ENCODE measurements at places on chromosomes 11 and 22.

DNA sequence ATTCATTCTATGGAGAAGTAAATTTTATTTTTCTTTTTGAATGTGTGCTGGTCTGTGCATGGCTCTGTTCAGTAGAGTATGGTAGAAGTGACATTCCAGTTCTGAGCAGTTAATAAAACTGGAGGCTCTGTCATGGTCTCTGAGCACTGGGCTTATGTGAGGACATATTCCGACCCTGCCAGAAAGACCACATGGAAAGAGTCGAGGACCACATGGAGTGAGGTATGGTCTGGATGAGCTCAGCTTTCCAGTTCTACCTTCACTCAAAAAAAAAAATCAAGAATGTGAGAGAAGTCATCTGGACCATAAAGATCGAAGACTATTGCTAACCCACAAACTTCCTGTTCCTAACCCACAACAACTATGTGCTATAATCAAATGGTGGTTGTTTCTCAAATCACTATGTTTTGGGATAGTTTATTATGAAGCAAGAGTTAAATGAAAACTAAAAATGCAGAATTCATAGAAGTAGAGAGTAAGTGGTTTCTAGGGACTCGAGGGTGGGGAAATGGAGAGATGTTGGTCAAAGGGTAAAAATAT is 534.2 kb upstream of the ANO5 start:
- no peak for DNase-seq

DNA sequence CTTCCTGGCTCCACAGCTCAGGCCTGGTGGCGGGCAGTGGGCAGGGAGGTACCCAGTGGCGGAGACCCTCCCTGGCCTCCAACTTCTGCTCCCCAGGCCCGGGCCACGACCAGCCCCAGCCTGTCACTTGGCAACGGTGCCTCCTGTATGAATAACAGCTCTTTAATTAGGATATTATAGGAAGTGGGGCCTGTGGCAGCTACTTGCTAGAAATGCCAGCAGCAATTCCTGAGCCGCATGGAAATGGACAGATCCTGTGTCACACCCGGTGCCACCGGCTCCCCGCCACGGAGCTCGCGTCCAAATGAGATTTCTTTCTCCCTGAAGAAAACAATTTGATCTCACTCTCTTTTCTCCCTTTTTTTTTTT is 104.5 kb downstream of the CHST1 start:
- no peak for DNase-seq

DNA sequence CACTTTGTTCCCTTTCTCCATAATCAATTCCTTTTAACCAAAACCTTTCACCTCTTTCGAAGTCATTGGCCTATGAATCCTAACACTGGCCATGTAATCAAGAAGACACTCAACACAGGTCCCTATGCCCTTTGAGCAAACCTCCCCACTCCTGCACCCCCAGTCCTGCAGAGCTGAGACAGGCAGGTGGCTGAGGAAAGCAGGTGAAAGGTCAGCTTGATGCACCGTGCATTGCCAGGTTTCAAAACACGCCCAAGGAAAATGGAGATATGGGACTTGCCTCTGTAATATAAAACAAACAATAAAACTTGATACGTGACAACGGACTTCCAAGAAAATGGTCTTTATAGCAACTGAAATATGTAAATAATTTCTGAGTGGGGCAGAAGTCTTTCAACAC is 10.6 kb downstream of the CPT1A start:
- peak; percentile 91 for DNase-seq

GRCh38 chr22:41913040-41913719 is 1.7 kb downstream of the SHISA8 start:
- no peak for DNase-seq

GRCh38 chr11:64553554-64554201 is 37.3 kb upstream of the SLC22A12 start:
- DNase-seq: peak; percentile 60

DNA sequence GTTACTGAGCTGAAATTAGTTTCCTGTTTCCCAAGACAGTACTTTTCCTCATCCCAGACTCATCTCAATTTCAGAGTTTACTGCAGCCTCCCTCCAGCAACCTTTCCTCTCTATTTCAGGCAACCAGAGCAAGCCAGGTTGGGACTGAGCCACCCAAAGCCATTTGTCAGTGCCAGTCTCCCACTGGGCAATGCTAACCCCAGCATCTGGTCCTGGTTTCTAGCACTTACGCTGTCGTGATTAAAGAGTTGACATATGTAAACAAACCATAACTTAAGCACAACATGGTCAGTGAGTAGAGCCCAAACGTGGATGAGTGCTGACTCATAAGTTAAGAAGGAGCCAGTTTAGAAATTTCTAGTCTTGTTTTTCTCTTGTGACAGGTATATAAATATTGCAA is 119.6 kb upstream of the BLID start:
- no peak for DNase-seq

DNA sequence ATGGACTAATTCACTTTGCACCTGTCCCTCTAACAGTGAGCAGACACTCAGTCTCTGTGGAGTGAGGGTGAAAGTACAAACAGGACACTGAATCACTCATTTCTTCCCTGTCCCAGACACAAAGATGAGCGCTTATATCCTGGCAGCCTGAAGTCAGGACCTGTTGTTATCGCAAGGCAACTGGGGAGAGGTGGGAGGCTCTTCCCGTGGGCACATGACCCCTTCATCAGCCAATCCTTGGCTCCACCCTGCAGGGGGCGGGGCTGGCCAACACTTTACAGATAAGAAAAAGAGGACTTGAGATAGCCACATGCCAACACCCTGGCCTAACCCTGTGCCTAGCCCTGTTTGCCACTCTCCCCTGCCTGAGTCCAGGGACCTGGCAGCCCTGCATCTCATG is 29.5 kb upstream of the TESMIN start:
- peak; percentile 47 for DNase-seq

GRCh38 chr11:72443016-72443415 is 8.7 kb upstream of the CLPB start:
- no peak for DNase-seq

DNA sequence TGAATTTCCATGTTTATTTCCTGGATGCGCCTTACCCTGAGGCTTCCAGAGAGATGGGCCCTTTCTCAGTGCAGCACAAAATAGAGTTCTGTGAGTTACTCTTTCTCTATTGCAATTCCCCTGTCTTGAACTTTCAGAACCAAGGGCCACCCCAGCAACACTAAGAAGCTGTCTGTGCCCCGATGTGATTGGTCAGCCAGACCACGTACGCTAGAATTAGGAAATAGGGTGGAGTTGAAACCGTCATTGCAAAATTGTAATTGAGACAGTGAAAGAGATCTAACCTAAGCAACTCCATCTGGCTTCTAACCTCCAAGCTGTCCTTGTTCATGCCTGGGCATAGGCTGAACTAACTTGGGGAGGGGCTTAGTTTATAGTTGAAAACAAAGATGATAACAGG is 981.3 kb downstream of the OPCML start:
- DNase-seq: no peak

- DNase-seq: no peak
Observed at GRCh38 chr11:76577226-76577920, 93.2 kb downstream of the LRRC32 start.

DNA sequence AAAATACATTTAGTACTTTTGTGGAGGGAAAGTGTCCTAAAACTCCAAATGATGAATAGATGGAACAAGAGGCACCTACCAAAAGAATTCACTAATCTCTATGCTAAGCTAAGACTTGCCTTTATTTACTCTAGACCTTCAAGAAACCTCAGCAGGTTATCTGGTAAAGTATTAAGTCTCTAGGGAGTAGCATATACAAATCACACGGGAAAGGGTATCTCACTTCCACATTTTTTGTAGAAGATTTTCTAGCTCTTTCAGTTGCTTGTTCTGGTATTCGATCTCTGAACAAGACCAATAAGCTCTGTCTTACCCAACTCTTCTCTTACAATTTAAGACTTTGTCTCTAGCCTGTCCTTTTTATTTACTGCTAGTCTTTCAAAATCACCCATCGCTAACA is 18.1 kb upstream of the CADM1 start:
- no peak for DNase-seq

GRCh38 chr11:39462506-39462905 is 1996.9 kb downstream of the LRRC4C start:
- no peak for DNase-seq

GRCh38 chr11:47278058-47278457 is 8.1 kb downstream of the MADD start:
- no peak for DNase-seq

GRCh38 chr11:3833449-3833848 is 7.3 kb downstream of the RHOG start:
- DNase-seq: no peak

DNA sequence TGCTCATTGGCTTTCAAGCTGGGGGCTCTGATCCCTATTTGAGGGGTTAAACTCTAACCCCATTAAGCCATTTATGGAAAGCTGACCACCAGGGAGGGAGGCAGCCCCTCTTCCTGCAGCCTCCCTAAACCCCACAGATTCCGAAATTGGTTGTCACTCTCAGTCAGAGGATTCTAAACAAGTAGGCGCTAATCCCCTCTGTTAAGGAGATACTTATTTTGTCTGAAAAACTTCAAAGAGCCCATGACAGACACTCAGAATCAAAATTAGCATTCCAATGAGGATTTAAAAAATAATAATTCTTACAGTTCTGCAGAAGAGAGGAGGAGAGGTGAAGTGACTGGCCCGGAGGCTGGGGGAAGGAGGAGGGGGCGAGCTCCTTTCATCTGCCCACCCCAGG is 69.7 kb upstream of the LMO1 start:
- no peak for DNase-seq

- DNase-seq: no peak
Observed at GRCh38 chr11:121596195-121597155, 143.7 kb upstream of the SORL1-AS1 start.

- DNase-seq: no peak
Observed at GRCh38 chr11:12113294-12113693, 2.9 kb downstream of the MICAL2 start.

GRCh38 chr11:44711113-44711786 is 15.5 kb upstream of the TSPAN18 start:
- DNase-seq: no peak

- DNase-seq: peak; percentile 81
Observed at GRCh38 chr22:46993633-46994032, 231.2 kb downstream of the TBC1D22A start.

- DNase-seq: no peak
Observed at GRCh38 chr22:23826510-23827350, 12.1 kb downstream of the DERL3 start.

DNA sequence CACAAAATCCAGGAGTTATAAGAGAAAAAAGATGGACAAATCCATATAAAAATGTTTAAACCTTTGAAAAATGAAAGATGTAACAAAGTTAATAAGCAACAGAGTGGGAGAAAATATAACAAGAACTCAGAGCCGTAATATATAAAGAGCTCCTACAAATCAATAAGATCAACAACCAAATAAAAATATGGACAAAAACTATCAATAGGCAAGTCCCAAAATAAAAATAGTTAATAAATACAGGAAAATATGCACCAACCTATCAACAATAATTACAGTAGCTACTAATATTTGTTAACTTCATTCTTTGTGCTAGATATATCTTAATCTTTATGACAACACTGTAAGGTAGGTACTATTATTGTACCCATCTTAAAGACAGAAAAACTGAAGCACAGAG is 2.8 kb downstream of the CARD10 start:
- DNase-seq: no peak

- DNase-seq: no peak
Observed at GRCh38 chr11:132332521-132332920, 962.1 kb downstream of the NTM start.

DNA sequence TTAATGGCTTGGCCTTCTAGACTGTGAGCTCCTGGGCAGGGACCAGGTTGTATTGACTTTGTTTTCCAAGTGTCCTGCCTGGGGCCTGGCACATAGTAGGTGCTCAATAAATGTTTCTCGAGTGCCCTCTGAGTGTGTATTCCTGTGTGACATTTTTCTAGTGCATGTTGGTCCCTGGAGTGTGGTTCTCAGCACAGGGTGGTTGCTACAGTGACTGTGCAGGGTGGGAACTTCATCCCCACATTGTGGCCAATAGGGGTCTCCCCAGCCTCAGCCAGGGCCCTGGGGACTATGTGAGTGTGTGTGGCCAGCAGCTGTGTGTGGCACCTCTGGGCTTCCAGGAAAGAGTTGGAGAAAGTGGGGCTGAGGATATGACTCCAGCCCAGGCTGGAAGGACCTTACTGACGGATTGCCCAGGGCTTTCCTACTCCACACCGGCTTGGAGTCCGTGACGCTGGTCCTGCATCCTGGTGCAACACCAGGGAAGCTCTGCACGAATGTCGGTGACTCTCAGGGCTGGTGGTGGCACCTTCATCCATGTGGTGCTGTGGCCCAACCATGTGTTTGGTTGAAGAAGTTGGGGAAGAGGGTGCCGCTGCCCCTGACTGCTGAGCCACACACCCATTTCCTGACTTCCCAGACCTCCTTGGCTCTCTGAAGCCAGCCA is 9.0 kb upstream of the MARK2 start:
- DNase-seq: peak; percentile 68

Measured in stomach (tissue), 19 donors.